NCI-H1930 (cell line): ENCODE measurements at places on chromosomes 6 and 20.

DNA sequence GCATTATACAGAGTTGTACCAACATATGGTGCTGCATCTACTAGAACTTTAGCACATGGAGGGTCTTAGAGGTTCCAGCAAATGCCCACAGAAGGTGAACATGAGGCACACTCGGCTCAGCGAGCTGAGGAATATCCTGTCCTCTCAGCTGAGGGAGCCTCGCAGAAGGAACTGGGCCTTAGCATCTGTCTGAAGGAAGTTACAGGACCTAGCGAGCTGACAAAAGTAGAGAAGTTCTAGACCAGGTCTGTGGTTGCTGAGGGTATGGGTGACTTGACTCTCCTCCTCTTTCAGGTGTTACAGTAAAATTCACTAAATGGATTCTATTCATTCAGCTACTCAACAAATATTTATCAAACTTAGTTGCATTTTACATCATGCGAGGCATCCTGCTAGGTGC lies 157.2 kb downstream of the ZDHHC14 start:
- no peak for DNase-seq

- DNase-seq, result peak; percentile 8
Observed at GRCh38 chr6:159008656-159009288, 8.8 kb upstream of the RSPH3 start.

DNA sequence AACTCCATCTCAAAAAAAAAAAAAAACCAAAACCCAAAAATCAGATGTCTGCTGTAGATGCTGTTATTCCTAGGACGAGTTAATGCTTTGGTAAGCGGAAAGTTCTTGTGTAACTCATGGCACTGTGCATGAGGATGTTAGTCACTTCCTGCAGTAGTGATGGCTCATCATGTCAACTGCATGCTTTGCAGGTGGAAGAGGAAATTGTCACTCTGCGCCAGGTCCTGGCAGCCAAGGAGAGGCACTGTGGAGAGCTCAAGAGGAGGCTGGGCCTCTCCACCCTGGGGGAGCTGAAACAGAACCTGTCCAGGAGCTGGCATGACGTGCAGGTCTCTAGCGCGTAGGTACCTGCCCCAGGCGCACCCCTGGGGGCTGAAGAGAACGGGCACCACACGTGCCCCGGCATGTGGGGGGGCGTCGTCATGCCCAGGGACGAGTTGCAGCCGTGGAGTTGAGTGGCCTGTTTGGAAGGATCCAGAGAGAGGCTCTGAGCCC lies 8.5 kb downstream of the TPD52L2 start:
- DNase-seq, result no peak

DNA sequence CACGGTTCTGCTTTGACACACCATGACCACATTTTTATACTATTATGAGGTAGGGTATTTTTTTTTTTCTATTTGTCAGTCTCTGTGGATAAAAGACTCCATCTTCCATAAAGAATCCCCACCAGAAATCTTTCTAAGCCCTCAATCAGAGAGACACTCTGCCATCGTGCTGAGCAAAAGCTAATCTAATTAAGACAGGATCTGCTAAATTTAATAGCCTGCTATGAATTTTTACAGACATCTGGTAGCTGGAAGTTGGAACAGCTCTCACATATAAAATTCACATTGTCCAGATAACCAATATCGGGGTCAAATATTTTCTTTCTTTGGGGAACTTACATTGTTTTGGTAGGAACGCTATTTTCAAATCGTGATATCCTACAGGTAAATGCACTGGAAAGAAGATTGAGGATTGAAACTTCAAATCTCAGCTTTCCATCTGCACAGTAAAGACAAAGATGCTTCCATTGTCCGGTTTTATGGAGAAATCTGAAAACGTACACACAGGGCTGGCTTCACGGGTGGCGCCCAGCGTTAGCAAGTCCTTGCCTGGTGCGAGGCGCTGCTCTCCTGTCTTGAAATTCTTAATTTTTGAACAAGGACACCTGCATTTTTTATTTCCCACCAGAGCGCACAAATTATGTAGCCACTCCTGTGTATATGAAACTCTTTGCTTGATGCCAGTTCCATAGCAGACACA lies 573.8 kb upstream of the NOX3 start:
- no peak for DNase-seq

- no peak for DNase-seq
Observed at GRCh38 chr6:40293460-40294185, 293.5 kb downstream of the LRFN2 start.

DNA sequence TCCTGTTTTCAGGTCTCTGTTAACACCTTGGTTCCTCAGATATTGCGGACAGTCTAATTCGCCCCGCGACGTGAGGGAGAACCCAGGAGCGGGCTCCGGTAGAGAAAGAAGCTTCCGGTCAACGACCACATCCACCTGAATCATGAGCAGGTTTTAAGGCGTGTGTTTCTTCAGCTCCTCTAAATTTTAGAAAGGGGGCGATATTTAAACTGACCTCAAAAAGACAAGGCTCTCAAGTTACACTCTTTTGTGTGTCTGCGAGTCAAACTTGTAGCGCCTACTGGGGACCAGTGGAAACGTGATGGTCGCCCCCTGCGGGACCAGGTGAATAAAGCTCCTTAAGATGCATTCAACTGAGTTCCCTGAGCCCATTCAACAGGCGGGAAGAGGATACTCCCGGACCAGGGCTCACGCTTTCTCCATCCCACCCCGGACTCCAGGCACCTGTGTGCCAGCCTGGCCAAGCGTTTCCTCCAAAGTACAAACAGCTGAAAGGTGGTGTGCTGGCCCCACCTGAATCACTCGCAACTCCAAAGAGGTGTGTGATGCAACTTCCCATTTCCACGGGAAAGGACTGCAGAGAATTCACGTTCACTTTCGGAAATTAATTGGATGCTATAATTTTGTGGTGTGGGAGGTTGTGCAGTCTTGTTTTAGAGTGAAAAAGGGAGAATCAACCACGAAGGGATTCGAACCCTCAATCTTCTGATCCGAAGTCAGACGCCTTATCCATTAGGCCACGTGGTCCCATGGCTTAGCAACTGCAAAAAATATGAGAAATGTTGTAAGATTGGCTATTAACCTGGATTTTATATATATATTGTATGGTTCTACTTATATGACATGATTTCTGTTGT lies 17.0 kb downstream of the GPX5 start:
- peak; percentile 88 for DNase-seq

DNA sequence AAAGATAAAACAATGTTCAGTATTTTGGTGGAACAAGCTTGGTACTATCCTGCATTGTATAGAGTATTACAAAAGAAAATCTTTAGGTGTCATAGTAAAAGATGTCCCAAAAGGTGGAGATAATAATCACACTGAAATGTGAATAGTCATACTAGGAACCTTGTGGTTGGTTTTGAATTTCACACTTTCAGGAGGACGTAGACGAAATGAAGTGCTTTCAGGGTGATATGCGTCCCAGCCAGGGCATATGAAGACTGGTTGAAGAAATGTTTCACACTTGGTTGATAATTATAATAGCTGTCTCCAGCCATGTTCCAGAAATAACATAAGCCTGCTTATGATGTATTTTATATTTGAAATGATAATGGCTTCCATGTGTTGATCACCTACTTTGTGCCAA lies 60.4 kb downstream of the SCAND1 start:
- no peak for DNase-seq

DNA sequence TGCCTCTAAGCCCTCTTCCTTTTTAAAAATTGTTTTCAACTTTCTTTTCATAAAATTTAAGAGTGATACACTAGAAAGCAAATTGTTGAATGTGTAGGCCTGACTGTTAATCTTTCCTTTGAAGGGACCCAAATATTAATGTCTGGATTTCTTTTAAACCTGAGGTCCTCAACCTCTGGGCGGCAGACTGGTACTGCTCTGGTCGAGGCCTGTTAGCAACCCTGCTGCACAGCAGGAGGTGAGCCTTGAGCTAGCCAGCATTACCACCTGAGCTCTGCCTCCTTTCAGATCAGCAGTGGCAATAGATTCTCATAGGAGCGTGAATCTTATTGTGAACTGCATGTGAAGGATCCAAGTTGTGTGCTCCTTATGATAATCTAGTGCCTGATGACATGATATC lies 191.2 kb downstream of the MANEA start:
- no peak for DNase-seq

GRCh38 chr20:37729909-37730308 lies 36.1 kb downstream of the CTNNBL1 start:
- DNase-seq, result no peak

DNA sequence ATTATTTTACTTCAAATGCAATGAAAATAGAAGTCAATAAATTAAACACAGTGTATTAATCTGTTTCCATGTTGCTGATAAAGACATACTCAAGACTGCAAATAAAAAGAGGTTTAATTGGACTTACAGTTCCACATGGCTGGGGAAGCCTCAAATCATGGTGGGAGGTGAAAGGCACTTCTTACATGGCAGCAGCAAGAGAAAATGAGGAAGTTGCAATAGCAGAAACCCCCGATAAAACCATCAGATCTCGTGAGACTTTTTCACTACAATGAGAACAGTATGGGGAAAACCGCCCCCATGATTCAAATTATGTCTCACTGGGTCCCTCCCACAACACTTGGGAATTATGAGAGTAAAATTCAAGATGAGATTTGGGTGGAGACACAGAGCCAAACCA lies 82.2 kb downstream of the GPR63 start:
- no peak for DNase-seq

DNA sequence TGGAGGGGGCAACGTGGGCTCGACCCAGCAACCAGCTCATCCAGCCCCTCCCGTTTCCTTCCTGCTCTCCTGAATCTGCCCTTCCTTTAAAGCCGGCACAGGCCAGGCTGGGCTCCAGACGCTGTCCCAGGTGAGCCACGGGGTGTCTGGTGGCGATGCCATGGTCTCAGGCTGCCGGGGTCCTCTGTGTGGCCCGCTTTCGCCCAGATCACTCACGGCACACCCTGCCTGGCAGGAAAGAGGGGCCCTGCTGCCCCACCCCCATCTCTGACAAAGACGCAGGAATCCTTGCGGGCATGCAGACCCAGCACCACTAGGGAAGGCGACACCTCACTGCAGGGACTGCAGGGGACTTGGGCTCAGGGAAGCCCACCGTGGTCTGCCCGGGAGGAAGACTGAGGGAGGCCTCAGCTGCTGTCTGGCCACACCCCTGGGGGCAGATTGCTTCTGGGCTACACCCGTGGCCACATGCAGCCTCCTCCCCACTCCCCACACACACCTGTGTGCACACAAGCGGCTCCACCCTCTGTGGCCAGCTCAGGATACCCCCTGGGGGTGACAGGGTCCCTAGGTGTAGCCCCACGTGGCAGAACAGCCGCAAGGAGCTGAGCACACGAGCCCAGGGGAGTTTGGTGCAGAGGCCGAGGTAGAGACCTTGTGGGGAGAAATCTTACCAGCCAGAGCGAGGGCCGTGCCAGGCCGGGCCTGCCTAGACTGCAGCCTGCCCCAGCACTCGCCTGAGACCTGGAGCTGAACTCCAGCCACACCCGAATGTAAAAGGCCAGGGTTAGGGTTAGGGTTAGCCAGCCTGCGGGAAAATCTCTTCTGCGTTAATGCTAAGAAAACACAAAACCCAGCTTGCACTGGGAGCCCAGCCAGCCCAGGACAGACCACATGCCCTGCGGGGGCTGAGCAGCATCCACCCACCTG lies 104.6 kb downstream of the DLL1 start:
- no peak for DNase-seq

DNA sequence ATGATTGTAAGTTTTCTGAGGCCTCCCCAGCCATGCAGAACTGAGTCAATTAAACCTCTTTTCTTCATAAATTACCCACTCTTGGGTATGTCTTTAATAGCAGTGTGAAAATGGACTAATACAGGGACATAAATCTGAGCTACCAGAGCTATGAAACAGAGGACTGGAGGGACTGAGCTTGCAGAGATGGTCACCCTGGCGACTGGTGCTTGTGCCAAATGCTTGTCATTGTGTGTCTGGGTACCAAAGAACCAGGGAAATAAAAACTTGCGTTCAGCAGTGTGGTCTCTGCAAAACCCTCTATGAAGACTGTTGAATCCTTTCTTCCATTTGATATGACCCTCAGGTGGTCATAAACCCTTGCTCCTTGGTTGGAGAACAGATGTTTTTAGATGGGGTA lies 105.1 kb upstream of the PRL start:
- DNase-seq, result no peak

- no peak for DNase-seq
Observed at GRCh38 chr6:35161266-35161665, 20.1 kb upstream of the TCP11 start.
